ENCODE measurements at places on chromosomes 1 and 21.

GRCh38 chr1:157496121-157496526, 56.2 kb downstream of the FCRL5 start:
- DNase-seq = peak; percentile 7

GRCh38 chr1:95041491-95042165, 31.1 kb downstream of the ALG14 start:
- no peak for DNase-seq

DNA sequence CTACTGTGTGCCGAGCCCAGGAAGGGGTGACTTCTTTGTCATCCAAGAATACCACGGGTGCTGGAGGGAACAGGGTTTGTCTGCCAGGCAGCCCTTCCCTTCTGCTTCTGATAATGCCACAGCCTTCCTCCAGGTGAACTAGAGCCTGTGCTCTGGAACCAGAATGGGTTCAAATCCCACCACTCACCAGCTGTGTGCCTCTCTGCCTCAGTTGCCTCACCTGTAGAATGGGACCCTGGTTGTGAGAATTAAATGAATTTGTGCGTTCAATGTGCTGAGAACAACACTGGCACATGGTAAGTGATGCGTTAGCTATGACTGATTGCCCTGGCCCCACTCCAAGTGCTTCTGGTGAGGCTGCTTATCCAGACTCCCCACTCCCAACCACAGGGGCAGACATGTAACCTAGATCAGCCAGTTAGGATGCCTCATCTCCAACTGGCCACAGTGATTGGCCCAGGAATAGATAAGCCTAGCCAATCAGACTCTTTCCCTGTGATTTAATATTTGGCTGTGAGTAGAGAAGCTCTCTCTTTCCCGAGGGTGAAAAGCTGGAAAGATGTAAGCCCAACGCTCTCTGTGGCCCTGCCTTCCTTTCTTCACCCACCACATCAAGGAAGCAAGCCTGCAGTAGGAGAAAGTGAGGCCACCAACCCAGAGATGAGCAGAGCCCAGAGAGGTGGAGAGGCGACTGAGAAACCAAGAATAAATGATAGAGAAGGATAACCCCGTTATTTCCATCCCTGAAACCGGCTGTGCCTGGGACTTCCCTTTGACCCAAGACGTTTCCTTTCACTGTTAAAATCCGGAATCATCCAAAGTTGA, 20.8 kb upstream of the LAPTM5 start:
- DNase-seq = no peak

DNA sequence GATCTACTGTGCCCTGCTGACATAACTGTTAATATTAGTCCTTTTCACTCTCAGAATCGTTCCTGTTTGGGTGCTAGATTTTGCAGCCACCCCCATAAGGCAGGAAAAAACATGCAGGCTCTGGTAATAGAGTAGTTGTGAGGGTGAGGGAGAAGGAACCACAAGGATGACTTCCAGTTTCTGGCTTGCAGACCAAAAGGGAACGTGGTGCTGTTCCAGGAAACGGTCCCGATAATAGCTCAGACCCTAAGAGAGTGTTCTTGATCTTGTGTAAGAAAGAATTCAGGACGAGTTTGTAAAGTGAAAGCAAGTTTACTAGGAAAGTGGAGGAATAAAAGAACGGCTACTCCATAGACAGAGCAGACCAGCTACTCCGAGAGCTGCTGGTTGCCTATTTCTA, 50.7 kb upstream of the RHOU start:
- DNase-seq = no peak

- no peak for DNase-seq
These were observed 3.8 kb downstream of the UTP25 start for GRCh38 chr1:209831615-209832014.

- DNase-seq = no peak
These were observed 98.3 kb upstream of the MAGI3 start for GRCh38 chr1:113291777-113292602.

DNA sequence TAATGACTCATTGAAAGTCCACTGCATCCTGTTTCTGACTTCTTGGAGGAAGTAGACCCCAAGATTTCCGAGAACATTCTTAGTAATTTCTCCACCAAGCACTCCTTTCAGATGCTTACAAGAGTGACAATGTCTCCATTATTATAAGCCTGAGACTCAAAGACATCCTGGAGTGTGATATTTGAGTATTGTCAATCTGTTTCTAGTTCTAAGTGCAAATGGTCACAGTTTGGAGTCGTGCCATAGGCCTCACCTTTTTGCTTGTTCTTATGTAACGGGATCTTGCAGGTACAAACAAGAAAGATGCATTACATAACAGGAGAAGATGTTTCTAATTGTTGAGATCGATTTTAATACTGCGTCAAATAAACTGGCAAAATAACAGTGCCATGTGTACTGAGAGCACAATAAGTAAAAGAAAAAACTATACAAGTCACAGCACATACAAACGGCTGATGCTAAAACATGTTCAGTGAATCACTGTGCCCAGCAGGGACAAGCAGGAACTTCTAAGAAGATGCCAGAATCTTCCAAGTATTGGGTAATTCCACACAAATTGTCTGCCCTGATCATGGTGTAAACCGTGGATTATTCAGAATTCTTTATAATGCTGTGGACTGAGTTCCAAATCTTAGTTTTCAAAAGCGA, 54.1 kb downstream of the CD2 start:
- DNase-seq = no peak

DNA sequence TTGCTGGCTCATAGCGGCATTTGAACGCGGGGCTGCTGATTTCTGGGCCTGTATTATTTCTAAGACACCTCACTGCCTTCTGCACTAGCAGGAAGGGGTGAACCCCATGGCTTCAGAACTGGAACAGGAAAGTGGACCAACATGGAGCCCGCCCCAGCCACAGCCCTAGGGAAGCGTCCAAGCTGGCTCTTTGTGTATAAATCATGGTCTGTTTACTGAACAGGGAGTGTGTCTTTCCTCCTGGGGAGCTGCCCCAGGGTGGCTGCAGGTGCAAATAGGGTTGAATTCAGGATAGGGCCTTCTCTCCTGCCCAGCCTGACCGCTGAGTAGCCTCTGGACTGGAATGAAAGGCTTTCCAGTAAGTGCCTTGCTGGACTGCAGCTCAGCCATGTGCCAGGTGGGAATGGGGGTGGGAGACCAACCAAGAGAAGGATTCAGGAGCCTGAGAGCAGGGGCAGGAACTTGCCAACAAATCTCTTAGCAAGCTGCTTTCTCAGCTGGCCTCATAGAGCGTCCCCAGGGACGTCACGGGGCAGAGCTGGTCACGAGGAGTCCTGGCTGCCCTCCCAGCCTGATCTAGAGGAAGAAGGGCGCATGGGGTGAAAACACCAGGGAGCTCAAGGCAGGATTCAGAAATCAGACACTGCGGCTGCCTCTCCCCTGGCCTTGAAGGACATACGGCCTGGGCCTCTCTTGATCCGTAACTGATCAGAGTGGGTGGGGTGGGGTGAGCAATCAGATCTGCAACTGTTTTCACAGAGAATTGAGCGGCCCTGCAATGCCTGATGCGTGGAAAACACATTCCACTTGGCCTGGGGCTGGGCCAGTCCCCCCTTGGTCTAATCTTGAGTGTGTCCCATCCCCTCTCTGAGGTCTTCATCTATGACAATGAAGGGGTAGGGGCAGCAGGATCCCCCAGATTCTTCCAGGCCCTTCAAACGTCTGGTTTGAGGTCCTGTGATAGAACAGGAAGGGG, 56.5 kb upstream of the SELENON start:
- no peak for DNase-seq

- no peak for DNase-seq
These were observed 61.0 kb downstream of the HMCN1 start for GRCh38 chr1:185795181-185795580.

DNA sequence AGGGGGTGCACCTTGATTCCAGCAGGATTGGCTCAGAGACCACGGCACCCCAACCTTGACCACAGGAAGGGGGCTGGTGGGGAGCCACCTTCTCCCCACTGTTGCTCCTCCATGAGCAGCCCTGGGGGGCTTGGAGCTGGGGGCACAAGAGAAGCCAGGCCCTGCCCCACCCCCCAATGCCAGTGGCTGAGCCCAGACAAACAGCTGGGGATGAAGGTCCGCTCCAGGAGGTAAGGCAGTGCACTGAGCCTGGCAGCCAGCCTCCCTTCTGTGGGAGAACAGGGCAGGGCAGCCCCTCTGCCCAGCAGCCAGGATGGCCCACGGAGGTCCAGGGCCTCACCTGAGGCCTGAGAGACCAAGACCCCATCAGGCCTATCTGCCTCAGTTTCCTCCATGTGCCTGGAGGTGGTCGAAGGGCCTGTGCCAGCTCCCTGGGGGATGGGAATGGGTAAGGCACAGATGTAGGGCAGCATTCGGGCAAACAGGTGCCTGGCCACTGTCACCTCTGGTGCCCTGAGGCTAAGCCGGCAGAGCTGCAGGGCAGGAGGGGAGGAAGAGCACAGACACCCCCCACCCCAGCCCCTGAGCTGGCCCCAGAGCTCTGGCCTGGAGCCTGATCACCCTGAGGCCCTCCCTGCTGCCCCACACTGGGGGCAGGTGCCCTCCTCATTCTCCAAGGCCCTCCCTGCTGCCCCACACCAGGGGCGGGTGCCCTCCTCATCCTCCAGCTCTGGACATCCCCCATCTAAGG, 7.1 kb downstream of the ITGB2 start:
- no peak for DNase-seq
